Activated CD8-positive, alpha-beta T cell treated with anti-CD3 and anti-CD28 coated beads for 36 hours (primary cell): ENCODE measurements at places on chromosomes 12 and 14. TPM values are rescaled to one million over a fixed set of nuclear protein-coding genes. Genes with fewer than 3 reads are reported as not detected.

GRCh38 chr12:66467932-66468331 lies 165.6 kb downstream of the HELB start:
- H3K4me1 ChIP-seq: no peaks in the 10 kb centered on the region
- H3K27ac ChIP-seq: no peak overlapping the region
- no peak overlapping the region for H3K4me3 ChIP-seq
- DNase-seq: peak; percentile 4
- H3K27me3 ChIP-seq: peaks cover 17% of the 10 kb centered on the region

DNA sequence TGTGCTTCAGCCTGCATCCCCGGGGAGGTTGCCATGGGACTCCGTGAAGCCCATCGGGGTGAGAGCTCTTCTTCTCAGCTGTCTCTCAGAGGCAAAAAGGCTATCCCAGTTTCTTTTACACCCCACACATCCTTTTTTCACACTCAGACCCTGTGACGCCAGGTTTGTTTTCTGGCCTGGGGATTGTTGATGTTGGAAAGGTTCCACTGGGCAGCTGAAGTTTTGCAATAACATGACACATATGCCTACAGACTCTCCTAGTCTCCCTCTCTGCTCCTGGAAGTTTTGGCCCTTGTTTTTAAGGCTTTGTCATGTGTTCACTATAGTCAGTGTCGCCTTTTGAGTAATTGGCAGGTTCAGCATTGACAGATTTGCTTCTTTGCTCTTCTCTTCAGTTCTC lies 118.6 kb downstream of the SMOC1 start:
- no peak overlapping the region for H3K27ac ChIP-seq
- H3K27me3 ChIP-seq: peaks cover 14% of the 10 kb centered on the region
- H3K4me1 ChIP-seq: no peaks in the 10 kb centered on the region
- H3K36me3 ChIP-seq: no peaks in the 10 kb centered on the region

DNA sequence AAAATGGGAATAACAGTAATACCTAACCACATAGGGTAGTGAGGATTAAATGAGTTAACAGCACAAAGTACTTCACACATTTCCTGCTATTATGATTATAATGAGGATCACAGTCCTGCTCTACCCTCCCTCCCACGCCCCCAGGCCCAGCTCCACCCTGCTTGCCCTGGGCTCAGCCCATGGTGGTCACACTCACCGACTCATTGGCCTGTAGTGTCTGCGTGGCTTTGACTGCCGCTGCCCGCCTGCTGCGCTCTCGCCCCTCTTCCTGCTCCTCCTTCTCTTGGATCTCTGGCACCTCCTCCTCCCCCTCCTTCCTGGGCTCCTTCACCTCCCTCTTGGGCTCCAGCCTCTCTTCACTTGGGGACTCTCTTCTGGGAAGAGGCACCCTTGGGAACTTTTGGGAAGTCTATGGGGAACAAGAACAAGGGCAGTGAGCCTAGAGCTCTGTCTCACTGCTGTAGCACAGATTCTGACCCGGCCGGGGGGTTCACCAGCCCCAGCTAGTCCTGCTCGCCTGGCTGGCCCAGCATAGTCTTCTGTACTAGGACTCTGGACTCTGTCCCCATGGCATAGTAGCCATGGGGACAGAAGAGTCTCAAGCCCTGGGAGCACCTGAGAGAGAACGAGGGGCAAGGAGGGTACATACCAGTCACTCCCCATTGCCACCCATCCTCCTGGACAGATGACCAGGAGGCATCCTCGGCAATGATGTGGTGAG lies 7.1 kb upstream of the PNMA1 start:
- H3K27me3 ChIP-seq: no peaks in the 10 kb centered on the region
- DNase-seq: no peak

The PTPRQ gene
- total RNA-seq: not detected

The DEGS2 gene
- 2.6 TPM for total RNA-seq

The MSI1 gene
- 0.78 TPM for total RNA-seq
